ENCODE measurements at places on chromosomes 3 and 15.
A peak's percentile ranks its signal among the peaks of the same experiment; 100 is the strongest.

DNA sequence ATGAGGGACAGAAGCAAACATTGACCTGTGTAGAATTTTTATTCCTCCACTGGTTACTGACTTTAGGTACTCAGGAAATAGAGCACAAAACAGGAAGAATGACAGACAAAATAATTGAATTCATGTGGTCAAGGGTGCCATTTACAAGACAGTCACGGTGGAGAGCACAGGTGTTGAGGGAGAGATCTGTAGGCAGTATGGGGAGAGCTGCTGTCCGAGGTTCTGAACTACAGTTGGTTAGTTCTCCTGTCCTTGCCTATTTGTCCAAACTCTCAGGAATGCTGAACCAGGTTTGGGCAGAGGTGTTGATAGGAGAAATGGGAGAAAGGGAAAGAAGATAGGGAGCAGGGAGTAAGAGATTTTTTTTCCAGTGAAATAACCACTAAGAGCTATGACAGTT is 178.5 kb upstream of the ZBTB20 start:
- DNase-seq = no peak

DNA sequence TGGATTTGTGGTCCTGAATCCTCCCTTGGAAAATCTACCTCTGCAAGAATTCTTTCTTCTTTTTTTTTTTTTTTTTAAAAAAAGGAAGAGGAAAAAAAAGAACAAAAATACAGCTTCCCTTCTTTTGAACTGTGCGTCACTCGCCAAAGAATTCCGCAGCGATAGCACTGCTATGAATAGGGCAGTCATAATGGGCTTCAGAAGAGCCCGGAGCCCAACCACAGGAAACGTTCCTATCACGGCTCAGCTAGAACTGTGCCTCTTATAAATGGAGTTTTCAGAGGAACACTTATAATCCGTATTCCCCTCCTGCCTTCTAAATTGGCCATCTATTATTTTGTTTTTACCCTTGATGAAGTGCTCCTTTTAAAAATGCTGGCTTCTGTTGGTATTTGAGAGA is 227.7 kb downstream of the ADAMTS17 start:
- no peak for DNase-seq

DNA sequence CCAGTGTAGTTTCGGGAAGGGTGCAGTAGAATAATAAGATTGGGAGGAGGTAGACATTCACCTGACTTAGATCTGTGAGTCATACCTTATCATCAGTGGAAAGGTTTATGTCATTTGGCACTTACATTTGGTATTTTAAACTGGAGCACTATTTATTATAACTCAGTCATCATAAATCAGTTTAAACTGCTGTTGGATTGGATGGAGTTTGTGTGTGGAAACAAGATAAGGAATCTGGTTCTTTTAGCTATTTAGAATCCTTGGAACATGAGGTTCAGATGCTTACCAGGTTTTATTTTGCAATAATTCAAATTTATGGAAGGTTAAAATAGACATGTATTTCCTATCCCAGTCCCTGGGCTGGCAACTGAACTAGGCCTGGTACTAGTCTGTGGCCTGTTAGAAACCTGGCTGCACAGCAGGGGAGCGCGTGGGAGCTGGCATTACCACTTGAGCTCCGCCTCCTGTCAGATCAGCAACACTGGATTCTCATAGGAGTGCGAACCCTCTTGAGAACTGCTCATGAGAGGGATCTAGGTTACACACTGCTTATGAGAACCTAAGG is 34.5 kb downstream of the ZFAND6 start:
- DNase-seq = no peak

GRCh38 chr3:124833710-124834332 is 53.3 kb downstream of the ITGB5 start:
- DNase-seq = no peak

GRCh38 chr3:69927571-69927970 is 72.0 kb upstream of the SAMMSON start:
- DNase-seq = no peak

DNA sequence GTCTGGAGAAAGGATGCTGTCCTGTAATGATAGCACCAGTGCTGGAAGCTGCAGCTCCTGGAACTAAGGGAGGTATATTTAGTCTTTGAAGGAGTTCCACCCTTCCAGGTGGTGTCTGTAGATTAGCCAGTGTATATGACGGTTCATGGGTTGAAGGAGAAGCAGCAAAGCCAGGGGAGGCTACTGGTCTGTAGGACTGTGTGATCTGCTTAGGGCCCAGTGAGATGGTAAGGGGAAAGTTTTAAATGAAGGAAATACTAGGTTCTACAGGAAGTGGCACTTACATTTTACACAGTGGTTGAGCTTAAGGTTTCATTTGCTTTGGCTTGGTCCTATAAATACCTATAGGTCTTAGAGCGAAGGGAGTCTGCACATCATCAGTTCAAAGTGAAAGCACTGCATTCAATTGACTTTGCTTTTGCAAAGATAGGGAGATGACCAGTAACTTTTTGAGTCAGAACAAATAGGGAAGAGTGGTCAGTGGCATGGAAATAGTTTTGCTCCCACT is 5.6 kb downstream of the SLC25A38 start:
- no peak for DNase-seq

- DNase-seq = no peak
These were observed 32.8 kb downstream of the DPH3 start for GRCh38 chr3:16231983-16232382.

DNA sequence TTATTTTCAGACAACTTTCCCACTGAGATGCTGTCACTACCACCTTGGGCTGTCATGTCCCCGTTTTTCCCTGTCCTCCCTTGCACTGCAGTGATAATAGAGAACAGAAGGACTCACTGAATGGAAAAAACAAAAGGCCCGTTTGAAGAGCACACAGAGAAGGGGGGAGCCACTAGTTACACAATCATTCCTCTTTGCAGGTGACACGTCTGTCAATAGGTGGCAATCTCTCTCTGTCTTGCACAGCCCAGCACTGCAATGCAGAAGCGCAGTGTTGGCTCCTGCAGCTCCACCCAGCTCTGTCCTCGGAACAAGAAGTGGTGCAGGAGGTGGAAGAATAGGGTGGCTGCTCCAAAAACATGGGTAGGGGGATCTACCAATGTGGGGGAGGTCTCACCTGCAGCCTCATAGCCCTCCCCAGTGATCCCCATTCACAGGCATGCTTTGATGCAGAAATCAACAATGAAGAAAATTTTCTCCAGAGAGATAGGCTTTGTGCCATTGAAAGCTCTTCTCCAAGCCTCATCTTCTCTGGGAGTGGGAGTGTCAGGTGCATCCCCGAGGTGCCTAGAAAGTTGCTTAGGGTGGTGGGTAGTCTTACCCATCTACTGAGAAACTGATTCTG is 31.8 kb downstream of the FSTL1 start:
- DNase-seq = no peak

GRCh38 chr3:100260081-100260684 is 609 bp upstream of the TBC1D23 start:
- DNase-seq = no peak

- no peak for DNase-seq
These were observed 64.0 kb downstream of the GREM1 start for GRCh38 chr15:32781781-32782180.

DNA sequence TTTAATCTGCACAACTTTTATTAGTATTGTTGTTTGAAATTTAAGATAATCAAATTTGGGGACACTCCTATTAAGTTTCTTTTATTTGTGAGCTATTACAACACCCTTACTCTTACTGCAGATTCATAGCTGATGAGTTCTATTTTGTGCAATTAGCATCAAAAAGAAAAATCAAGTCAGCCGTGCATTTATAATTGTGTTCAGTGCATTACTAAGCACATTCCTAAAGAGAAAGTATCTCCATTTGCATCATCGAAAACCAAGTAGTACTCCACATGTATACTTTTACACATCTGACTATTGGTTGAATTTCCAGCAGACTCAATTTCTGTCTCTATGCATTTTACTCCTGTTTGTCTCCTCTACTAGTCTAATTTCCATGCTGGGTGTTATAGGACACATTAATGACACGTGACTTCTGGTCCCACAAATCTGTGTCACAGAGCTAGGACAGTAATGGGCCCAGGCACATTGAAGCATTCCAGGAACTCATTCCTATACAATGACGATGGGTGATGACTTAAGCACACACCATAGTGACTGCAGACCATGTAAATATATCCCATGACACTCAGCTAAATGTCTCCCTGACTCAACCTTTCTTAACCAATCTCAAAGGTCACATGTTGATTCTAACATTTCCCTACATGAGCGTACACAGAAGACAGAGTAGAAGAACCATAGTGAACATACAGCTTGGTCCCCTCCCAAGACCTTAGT is 477.5 kb downstream of the LPP start:
- no peak for DNase-seq

- peak; percentile 29 for DNase-seq
These were observed 462.0 kb downstream of the PDCD6IP start for GRCh38 chr3:34260271-34261000.

GRCh38 chr15:35088329-35088728 is 3.2 kb upstream of the NANOGP8 start:
- no peak for DNase-seq

DNA sequence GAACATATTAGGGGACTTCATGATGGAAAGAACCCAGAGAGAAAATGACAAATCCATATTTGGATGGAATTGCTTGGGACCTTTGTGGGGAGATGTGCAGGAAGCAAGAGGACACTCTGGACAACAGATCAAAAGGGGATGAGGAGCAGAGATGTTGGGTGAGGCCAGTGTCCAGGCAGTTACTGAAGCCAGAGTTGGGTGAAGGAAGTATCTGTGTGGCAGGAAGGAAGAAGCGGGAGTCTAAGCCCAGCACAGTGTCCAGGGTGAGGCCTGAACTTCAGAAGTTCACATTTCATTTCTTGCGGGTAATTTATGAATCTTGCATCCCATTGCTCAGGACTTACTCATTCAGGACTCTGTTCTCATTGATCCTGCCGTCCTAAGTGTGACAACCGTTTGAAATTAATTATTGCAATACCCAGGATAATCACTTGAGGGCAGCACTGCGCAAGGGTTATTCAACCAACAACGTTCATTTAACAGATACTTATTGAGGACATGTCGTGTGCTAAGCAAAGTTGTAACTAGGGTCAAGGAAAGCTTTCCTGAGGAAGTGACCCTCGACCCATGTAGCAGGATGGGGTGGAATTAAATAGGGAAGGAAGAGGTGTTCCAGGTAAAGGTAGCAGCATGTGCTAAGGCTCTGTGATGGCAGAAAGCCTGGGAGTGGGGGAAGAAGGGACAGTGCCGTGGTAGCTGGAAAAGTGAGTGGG is 61.3 kb upstream of the CMTM8 start:
- peak; percentile 35 for DNase-seq

DNA sequence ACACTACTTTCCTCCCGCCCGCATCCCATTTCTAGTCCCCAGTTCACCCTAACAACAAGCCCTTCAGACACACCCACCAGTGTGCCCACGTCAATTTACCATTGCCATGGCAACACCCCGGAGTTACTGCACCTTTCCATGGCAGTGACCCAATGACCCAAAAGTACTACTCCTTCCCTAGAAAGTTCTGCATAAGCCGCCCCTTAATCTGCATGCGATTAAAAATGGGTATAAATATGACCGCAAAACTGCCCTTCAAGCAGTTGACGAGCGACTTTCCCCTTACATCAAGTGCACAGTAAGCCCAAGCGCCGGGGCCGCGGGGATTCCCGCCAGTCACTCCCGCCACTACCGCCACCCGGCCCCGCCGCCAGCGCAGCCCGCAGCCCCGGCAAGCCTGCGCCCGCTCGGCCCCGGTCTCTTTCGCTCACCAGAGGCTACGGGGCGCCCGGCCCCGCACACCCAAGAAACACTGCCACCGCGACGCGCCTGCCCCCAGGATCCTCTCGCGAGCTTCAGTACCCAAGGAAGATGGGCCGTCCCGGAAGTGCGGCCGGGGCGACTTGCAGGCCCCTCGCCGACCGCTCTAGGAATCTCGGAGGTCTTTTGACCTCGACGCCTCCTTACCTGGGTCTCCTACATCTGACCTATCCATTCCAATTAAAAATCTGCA is 27.2 kb upstream of the ZNF502 start:
- peak; percentile 12 for DNase-seq

- DNase-seq = no peak
These were observed 45.0 kb downstream of the ACAN start for GRCh38 chr15:88848203-88848602.

- no peak for DNase-seq
These were observed 246.4 kb upstream of the TPRG1 start for GRCh38 chr3:188925376-188925775.

- no peak for DNase-seq
These were observed 1.8 kb upstream of the TGFBR2 start for GRCh38 chr3:30604558-30604957.

DNA sequence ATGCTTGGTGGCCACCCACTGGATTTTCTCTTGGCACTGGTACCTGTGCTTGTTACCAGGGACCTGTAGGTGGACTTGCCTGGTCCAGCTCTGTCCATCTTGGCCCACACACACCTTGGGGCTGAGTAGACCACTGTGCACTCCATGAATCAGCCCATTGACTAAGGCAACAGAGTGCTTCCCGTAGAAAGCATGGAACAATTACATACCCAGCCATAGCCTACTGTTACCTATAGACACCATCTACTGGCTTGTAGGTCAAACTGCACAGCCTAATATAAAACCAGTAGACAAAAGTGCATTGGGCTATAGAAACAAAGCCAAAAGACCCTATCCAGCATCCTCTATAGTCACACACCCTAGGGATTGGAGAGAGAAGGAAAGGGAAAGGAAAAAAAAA is 378.9 kb downstream of the OTOL1 start:
- DNase-seq = no peak

GRCh38 chr3:147640781-147641180 is 231.6 kb downstream of the ZIC1 start:
- no peak for DNase-seq

- DNase-seq = no peak
These were observed 14.6 kb downstream of the IP6K2 start for GRCh38 chr3:48702320-48702920.

GRCh38 chr15:78977591-78978347 is 32.9 kb upstream of the CTSH start:
- no peak for DNase-seq

DNA sequence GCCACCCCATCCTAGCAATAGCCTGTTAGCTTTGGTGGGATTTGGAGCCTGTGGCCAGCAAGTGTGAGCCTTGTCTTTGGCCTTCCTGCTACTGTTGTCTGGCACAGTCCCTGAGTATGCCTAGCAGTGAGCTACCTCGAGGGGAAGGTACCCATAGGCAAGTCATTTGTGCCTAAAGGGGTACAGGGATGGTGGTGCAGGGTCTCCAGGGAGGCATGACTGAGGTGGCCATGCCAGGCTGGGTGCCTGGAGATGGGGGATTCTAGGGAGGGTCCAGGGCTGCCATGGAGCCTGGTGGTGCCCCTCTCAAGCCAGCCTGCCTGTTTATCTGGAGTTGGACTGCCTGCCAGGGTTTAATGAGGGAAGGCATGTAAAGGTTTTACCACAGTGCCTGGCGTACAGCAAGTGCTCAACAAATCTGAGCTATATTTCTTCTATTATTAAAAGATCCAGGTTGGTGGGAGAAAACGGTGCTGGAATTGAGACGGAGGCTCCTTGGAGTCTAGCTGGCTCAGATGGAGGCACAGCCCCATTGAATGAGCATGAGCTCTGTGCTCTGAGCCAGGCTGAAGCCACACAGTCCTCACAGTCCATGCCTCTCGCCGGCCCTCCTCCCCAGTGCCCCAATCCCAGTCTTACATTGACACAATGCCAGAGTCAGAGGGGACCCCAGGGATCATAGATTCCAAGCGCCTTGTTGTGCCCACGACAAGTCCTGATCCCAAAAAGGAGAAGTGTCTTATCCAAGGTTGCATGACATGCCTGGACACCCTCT is 76.2 kb downstream of the CORO2B start:
- no peak for DNase-seq
